ENCODE measurements at places on chromosomes 13 and 19.
A peak's percentile ranks its signal among the peaks of the same experiment; 100 is the strongest.

GRCh38 chr19:36489920-36490415, 607 bp upstream of the ZNF566 start:
- peak; percentile 87 for DNase-seq

GRCh38 chr13:83831796-83832195, 50.5 kb downstream of the SLITRK1 start:
- no peak for DNase-seq

DNA sequence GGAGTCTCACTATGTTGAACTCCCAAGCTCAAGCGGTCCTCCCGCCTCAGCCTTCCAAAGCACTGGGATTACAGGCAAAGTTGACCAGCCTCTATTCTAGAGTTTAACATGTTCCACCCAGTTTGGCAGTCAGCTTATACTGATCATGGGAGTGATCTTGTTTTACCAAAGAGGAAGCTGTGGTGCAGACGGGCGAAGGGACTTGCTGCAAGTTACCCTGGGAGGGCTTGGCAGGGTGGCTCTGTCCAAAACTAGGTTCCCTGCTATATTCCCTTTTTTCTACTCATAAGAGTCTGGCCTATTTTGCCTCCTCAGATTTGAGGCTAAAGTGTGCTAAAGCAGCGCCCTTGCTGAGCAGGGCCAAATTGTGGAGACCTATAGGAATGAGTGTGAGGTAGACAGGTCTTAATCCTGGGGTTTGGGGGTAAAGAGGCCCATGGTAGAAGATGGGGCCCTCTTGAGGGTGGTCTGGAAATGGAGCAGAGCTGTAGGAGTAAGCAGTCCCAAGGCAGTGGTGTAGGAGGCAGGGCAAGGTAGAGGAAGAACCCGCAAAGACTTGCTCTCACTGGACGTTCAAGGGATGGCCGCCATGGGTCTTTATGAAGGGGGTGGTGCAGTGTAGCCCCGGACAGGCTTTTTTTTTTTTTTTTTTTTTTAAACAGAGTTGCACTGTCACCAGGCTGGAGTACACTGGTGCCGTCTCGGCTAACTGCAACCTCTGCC, 3.3 kb downstream of the RPS19 start:
- no peak for DNase-seq

- no peak for DNase-seq
These were observed 2.6 kb downstream of the NEK3 start for GRCh38 chr13:52156724-52157261.

DNA sequence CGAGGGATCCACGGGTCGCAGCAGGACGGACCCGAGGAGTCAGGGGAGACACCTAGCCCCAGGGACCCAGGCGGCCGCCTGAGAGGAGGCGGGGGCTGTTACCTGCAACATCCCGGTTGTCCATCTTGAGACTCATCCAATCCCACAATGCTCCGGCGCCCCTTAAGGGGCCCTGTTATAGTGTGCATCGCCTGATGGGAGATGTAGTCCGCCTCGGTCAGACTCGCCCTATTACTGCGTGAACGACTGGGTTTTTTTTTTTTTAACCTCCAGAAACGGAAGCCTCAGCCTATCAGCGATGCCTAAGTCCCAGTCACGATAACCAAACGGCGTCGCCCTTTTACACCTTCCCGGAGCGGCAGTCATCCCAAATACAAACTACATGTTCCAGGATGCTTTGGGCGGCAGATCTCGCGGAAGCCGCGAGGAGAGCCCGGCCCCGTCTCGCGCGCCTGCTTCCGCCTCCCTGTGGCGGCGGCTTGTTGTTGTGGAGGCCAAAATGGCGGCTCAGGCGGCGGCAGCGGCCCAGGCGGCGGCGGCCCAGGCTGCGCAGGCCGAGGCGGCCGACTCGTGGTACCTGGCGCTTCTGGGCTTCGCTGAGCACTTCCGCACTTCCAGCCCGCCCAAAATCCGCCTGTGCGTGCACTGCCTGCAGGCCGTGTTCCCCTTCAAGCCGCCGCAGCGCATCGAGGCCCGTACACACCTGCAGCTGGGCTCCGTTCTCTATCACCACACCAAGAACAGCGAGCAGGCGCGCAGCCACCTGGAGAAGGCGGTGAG, at the start of the genes MAU2 and SUGP1:
TSS of gene MAU2 (plus strand) at position 469 of the 780 bp plus-strand sequence. CDS start at position 500, 31 bp downstream.
TSS of gene SUGP1 (minus strand) at position 149 of the 780 bp plus-strand sequence. CDS start at position 136, 13 bp downstream.
- DNase-seq, result peak; percentile 91

DNA sequence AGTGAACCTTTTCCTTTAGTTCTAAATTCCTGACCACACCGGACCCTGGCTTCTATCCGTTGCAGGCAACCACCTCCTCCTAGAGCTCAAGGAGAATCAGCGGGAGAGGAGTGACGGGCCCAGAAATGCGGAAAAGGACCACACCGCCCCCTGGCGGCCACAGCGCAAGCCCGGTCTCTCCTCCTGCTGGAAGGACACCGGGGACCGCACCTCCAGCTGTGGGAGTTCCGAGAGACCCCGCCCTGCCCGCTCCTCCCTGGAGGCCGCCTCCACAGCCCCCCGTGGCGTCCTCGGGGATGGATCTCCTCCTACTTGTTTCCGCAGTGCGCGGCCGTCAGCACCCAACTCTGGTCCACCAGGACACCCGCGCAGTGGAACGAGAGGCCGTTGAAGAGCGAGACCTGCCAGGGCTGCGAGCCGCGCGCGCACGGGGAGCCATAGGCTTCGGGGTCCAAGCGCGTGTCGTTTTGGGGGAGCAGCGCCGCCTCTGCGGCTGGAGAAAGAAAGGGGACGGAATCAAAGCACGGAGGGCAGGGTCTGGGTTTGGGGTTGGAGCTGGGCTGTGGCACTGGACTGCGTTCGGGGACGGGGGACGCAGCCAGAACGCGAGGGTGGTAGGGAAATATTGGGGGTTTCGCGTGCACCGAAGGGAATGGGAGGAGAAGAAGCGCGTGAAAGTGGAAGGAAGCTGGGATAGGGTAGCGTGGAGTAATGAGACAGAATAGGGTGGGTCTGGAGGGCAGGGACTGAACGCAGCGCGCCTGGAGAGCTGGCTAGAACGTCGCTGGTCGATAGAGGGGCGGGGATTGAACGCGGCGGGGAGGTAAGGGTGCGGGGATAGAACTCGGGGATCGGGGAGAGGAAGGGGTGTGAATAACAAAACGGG, 2.5 kb downstream of the KLK10 start:
- peak; percentile 27 for DNase-seq

DNA sequence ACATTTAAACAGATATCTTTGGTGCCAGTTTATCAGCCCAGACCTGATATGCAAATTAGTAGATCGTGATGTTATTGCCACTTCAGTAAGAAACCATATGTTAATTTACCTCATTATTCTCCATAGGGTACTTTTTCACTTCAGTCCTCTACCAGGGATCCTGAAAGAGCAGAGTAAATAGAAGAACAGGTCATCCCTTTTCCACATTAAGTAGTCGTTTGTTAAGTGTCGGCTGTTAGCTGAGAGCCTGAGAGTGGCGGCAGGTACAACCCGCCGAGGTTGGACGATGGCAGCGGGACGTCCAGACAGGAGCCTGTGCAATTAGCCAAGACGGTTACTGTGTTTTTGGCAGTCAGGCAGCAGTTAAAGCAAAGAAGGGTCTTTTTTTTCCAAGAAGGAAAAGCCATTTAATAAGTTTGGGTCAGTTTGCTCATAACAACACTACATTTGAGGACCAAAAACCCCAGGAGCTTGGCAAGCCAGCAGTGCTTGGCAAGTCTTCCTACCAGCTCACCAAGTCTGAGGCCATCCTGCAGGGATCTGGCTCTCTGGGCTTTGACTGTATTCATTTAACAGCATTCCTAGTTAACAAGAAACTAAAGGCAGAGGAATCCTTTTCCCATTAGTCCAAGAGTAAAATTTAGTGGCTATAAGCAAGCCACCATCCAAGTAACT, 231.8 kb downstream of the SHISA2 start:
- DNase-seq, result no peak

DNA sequence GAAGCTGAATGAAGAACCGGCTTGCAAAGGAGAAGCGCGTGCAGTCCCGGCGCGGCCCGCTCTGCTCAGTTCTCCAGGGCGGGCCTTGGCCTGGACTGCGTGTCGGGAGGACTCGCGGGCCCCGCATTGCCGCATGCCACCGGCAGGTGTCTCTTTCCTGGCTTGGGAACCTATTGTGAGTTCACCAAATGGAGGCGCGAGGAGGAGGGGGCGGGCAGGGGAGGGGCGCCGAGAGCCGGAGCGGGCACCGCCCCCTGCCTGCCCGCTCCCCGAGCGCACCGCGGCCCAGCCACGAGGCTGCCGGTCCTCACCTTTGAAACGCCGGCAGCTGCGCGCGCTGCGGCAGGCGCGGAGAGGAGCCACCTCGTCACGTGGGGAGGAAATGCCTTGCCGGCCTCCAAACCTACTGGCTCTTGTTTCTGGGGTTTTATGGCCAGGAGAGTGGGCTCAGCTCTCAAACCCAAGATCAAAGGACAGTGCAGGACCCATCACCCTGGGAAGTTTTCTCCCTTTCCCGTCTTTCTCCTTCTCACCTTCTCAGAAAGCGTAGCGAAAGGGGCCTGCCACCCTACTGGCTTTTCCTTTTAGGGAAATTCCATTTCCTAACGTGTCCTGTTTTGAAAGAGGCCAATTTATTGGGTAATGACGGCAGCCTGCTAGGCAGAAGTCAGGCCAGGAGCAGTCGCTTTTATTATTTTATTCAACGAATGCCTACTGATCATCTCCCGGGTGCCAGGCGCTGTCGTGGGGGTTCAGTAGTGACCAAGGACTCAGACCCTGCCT, 13.8 kb upstream of the UBE2L5 start:
- DNase-seq, result peak; percentile 92

DNA sequence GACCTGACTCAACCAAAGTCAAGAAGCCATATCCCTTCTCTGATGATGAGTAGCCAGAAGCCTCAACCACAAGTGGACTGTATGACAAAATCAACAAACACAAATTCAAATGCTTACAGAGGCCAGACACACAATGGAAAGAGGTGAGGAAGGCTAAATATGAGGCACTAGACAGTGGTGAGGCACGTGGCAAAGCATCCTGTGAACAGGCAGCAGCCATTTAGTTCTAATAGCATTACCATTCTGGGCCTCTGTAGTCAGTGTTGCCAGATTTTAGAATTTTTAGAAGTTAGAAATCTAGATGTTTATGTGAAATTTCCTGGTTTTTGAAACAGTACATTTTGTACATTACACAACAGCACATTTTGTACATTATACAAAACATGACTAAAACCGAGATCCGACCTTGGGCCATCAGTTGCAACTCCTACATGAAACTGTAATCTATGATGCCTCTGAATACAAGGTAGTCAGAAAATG, 403.3 kb downstream of the COG6 start:
- DNase-seq, result no peak

DNA sequence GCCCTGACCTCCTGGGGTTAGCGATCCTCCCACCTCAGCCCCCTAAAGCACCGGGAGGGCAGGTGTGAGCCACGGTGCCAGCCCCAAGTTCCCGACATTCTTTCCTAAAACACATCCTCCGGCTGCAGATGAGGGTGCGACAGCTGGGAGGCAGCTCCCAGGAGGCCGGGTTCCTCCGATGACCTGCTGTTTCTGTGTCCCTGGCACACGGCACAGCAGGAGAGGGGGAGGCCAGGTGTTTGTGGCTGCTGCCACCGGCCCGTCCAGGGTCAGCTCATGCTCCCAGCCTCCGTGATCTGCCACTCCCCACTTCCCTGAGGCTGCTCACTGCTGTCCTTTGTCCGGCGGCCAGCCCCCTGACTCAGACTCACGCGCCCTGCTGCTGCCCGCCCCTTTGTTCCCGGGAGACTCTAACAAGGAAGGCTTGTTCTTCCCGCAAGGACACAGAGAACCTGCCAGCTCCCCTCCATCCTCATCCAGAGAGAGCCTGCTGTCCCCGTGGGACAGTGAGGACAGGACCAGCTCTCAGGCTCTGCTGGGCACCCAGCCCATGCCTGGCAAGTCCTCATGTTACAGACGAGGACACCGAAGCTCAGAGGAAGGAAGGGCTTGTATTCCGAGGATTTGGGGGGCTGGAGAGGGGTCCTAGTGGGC, 10.6 kb upstream of the MADCAM1 start:
- DNase-seq, result no peak

GRCh38 chr19:31268751-31269383, 80.4 kb downstream of the TSHZ3 start:
- DNase-seq, result no peak

DNA sequence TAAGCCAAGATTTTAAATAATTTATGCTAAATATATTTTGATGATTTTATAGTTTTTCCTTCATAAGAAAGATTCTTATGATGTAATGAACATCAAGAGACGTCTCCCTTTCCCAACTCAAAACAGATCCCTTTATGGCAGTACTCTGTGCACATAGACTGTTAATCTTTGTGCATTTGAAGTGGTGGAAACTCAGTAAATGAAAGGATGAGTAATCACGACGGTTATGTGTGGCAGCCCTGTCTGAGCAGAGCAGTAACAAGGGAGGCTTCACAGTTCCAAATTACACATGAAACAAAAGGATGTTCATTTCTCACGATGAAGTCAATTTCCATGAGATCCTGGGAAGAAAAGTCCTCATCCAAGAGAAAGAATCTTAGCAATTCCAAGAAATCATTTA, 498.1 kb downstream of the KLF5 start:
- DNase-seq, result no peak

- no peak for DNase-seq
These were observed 132.9 kb upstream of the SERP2 start for GRCh38 chr13:44240611-44241145.

GRCh38 chr13:94323764-94324758, 155.4 kb downstream of the DCT start:
- DNase-seq, result peak; percentile 75

- DNase-seq, result peak; percentile 47
These were observed 3.7 kb upstream of the LYPD3 start for GRCh38 chr19:43469160-43469480.

DNA sequence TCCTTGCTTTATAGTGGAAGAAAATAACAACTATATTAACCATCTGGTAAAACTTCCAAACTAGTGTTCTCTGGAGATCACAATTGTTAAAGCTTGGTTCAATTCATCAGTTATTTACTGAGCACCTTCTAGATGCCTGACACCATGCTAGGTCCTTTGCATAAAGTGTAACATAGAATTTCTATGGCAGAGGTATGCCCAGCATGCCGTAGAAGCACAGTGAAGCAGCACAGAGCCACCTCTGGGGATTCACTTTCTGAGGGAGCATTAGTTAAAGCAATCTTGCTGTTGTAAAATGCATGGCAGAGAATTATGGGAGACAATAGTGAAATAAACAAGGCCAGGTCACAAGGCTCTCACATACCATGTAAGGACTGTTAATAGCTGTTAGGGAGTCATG, 75.2 kb downstream of the LRRC63 start:
- DNase-seq, result no peak

DNA sequence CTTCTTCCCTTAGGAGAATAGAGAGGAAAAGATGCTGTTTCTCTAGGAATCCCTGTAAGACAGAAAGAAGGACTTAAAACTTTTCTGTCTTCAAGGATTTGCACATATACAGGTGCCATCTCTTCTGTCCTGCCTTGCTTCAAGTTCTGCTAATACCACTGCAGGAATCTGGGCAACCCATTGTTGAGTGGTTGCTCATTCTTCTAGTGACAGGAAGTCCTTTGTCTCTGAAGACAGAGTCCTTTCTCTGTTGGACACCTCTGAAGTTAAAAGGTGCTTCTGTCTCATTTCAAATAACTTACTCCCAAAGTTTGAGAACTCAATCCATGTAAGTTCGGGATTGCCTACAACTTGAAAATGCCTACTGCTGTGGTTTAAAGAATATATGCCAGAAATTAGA, 114.4 kb upstream of the TMTC4 start:
- no peak for DNase-seq

GRCh38 chr19:51644636-51645271, 1.9 kb downstream of the SIGLEC14 start:
- DNase-seq, result no peak
